ENCODE measurements at places on chromosomes 2 and 18.

DNA sequence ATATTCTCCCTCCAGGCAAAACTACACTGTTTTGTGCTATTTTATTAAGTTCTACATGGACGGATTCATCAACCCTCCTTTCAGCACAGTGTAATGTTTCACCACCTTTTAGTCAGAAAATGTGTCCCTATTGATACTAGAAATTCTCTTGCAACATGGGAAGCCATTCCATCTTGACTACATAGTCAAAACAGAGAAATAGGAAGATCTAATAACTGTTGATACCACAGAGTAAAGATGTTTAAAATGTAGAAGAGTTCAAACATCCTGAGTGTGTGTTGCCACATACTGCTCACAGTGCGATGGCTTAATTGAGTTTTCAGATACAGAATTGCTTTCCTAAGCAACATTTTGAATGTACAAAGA lies 492.2 kb upstream of the RAB12 start:
- no peak for DNase-seq

DNA sequence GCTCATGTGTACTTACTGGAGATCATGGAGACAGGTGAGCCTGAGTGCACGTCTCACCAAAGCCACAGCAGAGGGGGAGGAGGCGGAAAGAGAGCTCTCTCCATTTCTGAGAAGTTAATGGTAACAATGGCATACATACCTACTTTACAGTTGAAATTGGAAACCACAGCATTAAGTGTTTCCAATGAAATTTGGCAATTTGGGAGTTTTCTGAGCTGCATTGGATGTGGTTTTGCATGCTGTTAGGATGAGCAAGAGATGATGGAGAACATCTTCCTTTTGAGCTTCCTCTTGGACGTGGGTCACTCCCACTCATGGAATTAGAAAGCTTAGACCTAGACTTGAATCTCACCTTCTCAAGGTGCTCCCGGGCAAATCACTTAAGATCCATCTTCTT lies 25.5 kb upstream of the IL37 start:
- DNase-seq = no peak

DNA sequence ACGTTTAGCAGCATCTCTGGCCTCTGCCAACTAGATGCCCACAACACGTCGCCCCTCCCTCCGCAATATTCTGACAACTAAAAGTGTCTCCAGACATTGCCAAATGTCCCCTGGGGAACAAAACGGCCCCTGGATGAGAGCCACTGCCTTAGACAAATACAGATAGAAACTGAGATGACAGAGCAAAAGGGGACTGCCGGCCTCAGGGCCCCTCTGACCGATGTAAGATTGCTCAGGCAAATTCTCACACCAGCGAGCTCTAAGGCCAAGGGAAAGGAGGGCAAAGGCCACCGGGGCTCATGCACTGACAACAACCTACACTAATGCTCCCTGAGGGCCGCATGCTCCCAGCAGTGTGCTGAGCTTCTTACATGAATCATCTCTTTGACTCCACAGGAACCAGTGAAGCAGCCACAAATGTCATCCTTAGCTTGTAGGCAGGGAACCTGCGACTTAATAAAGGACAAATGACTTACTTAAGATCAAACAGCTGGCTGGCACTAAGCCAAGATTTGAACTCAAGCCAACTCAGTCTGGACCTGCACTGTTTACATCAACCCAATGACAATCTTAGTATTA lies 228.5 kb downstream of the TTC32 start:
- no peak for DNase-seq

GRCh38 chr2:241866790-241867645 lies 2.5 kb upstream of the RTP5 start:
- DNase-seq = no peak

GRCh38 chr2:67773851-67774250 lies 289.0 kb downstream of the C1D start:
- DNase-seq = no peak

DNA sequence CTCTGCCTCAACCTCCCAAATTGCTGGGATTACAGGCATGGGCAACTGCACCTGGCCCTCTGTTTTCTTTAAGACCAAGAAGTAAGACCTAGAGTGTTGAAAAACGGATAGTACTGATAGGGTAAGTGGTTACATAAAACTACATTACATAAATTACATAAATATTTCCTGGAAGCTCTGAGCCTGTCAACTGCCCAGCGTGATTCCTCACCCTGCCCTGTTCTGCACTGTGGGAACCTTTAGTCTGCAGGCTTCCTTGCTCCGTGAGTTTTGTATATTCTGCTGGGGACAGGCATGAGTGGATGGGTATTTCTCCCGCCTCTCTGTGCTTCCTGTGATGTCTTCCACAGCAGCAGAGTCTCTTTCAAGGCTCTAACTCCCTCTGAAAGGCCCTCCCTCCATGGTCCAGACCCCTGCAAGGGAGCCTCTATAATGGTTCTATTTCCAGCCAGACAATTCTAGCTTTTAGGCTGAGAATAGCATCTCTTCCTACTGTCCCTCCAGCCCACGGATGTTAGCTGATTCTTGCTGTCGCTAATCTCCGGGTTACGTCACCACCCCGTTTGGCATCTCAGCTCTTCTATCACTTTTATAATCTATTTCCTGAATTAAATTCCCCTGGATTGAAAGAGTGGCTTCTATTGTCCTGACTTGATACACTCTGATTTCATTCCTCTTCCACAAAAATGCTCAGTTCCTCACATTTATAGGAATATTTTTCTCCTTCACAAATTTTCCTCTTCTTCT lies 49.5 kb upstream of the PLEKHM3 start:
- DNase-seq = no peak

DNA sequence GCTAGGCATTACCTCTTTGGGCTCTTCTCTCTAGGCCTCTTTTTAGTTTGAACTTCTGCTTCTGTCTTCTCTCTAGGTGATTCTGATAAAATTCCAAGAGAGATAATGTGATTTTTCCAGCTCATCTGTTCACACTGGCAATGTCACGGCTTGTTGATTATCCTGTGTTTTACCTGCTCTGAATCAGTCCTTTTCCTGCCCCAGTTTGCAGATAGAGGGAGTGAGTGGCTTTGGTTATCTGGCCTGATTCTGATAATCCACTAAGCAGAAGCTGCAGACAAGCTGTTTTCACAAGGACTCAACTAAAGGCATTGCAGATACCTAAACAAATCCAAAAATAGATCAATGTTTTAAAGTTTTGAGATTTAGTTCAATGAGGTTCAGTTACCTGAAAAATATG lies 111.9 kb downstream of the DCC start:
- DNase-seq = no peak

DNA sequence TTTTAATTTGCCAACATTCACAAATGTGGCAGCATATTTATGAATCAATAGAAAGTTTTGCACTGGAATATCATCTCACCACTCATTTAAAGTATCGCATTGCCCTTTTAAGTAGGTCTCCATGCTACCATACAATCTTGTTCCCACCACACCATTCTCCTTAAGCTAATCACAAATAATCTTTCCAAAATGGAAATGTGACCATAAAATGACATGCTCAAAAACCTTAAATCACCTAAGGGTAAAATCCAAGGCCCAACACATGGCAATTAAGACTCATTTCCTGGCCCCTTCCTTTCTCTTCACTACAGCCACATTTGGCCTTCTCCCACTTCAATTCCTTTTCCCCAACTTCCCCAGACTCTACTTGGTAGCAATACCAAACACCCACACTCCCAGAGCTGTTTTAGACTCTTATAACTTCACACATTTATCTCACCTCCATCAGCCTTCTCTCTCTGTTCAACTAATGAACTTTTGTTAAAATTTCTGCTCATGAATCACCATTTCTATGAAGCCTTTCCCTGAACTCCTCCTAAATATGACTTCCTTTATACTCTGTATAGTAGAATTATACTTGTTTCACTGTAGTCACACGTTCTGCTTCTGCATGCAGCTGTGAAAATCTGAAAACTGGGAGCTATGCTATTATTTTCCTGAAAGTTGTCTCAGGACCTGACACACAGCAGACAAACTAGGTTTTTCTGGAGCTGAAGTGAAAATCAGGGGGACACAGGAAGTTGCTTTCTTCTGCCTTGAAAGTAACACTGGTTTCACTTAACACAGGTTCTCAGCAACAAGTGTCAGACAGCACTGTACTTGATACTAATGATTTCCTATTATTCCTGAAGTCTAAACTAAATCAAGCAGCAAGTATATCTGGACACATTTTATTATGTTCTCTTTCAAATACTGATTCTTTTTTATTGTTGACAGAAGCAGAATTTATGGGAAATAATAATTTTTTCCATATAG lies 303.9 kb downstream of the ZEB2 start:
- no peak for DNase-seq

Measured in stromal cell of bone marrow (primary cell).